ENCODE measurements at places on chromosomes 3 and 15.

DNA sequence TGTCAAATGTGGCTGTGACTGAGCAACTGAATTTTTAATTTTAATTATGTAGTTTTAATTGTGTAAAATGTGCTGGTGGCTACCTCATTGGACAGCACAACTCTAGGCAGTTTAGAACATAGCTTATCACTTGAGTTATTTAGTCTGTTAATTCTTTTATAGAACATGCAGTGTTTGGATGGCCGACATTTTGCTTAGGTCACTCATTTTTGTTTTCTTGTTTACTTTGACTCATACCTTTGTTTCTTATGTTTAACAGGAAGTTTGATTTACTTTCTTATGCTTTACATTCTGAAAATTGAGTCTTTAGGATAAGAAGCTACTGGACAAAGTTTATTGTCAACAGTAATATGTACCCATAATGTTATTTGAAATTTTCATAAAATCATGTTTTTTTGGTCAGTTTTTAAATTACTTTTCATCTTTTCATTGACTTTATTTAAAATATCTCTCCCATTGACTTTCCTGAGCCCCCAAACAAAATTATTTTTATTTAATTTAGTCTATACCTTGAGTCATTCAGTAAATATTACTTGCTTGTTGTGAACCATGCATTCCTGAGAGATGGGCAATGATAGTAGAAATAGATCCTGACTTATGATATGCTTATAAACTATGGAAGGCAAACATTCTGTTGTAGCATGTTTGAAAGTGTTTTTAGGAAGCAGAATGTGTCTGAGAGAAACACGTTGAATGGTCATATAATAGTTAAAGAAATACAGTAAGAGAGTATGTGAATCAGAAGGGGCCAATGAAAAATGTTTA lies 60.6 kb downstream of the TCF12 start:
- DNase-seq, result no peak

- no peak for DNase-seq
Observed at GRCh38 chr3:11539218-11539617, 104.5 kb downstream of the VGLL4 start.

GRCh38 chr3:15171096-15171495 lies 35.0 kb upstream of the CAPN7 start:
- DNase-seq, result no peak

GRCh38 chr15:73990250-73991005 lies 1.7 kb downstream of the STOML1 start:
- no peak for DNase-seq

DNA sequence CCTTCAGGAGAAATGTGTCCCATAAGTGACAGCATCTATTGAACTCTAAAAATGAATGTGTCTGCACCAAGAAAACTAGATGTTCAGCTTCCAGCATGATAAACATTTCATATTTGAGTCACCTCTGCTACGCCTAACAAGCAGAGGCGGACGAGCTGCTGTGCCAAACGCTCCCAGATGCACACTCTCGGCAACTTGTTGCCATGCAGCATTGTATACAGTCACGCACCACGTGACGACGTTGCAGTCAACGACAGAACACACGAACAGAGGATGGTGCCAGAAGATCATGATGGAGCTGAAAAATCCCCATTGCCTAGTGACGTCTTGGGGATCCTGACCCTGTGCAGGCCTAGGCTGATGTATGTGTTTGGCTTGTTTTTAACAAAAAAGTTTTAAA lies 137.5 kb downstream of the XXYLT1 start:
- no peak for DNase-seq

DNA sequence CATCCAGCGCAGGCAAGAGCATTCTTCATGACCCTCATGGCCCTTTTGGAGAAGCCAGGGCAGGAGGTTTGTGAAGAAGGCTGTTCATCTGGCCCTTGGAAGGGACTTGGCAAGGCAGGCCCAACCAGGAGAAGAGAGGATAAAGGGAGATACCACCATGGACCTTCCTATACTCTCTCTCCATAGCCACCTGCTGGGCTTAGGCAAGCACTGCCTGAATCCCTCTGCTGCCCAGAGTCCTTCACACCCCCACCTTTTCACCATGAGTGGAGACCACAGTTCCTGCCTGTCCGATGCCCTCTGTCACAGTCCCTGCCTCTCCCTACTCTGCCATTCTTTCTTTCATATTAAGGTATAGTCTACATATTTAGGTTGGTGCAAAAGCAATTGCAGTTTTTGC lies 10.6 kb upstream of the SFMBT1 start:
- no peak for DNase-seq
